Thymus (tissue), 14 donors: ENCODE measurements at places on chromosomes 2 and 18.
A peak's percentile ranks its signal among the peaks of the same experiment; 100 is the strongest.

DNA sequence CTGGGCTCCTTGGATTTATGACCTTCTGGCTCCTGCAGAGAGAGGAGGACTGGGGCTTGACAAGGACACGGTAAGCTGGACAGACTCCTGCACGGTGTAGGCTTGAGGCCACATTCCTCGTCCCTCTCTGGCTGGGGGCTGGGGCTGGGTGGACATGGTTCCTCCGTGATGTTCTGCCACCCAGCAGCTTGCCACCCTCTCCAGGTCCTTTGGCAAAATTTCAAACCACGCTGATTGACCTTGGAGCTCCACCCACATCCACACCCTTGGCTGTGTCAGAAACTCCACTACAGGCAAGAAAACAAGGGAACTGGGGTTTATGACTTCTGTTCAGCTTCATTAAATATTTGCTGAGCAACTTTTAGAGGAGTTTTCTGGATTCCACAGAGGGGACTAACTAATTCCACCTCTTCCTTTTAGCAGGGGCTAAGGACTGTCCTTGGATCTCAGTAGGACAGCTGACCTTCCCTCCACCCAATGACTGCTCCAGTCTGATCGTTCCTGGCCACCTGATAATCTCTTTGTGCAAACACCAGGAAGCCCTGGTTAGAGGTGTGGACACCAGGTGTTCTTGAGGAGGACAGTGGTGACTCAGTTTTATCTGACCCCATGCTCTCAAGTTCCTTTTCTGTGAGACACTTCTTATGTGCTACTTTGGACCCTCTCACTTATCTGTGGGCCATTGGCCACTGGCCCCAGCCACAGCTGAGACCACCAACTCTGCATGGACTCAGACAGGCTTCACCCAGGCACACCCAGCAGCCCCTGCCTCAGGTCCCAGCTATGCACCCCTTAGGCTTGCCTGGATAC, 29.3 kb downstream of the GPR55 start:
- DNase-seq: no peak

GRCh38 chr2:8481463-8482009, 200.3 kb upstream of the ID2 start:
- no peak for DNase-seq

GRCh38 chr18:57789090-57789489, 14.0 kb downstream of the ATP8B1 start:
- DNase-seq: no peak

- DNase-seq: no peak
Observed at GRCh38 chr2:67834482-67834881, 228.3 kb downstream of the C1D start.

GRCh38 chr2:99278793-99279291, 22.2 kb downstream of the LYG1 start:
- no peak for DNase-seq

- no peak for DNase-seq
Observed at GRCh38 chr18:32355896-32356295, 114.8 kb downstream of the GAREM1 start.

DNA sequence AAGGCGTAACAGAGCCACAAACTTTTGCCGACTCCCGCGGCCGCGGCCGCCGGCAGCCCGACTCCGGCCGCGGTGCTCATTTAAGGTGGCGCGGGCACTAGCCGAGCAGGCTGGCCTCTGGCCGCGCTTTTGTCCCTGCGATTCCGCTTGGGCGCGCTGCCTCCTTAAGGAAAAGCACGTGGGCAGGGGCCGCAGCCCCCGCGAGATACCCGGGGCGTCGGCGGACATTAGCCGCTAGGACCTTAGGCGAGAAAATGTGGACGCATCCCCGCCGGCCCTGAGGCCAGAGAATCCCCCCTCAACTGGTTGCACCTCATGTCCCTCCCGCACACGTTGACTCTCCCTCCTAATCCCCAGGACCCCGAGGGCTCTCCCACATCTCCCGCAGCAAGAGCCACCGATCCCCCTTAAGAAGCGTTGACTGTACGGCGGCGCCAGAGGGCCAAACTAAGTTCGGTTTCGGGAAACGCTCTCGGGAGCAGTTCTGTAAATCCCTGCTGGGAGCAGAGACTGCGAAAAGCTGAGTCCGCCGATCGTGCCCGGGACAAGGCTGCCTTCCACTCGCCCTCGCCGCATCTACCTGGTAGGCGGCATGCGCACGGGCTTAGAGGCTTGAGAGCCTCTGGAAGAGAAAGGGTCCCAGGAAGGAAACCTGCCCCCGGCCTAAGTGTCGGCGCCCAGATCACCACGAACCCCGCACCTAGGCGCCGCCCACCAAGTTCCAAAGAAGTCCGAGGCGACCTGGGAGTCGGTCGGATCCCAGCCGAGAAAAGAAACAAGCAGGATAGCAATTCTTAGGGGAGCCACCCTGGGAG, 1.8 kb upstream of the SATB2 start:
- DNase-seq: peak; percentile 62

DNA sequence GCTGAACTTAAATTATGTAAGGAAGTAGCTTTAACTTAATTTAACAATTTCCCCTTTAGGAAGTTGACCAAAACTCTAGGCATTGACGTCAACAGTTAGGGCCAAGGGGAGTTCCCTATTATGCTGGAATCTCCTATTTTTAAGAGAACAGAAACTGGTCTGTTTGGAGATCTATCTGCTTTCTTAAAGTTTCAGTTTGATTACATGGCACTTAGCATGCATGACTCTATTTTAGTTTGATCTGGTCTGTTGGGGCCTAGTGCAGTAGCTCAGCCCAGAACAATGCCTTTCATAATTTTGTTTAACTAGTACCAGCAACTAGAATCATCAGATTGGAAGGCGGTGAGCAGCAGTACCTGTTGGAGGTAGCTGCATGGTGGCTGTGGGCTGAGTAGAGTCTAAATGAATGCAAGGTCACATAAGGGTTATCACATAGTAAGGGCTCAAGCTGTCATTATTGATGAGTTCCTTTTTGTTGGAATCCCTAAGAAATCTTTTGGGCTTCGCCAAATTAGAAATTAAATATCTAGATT, 60.5 kb upstream of the ZNG1B start:
- DNase-seq: no peak

DNA sequence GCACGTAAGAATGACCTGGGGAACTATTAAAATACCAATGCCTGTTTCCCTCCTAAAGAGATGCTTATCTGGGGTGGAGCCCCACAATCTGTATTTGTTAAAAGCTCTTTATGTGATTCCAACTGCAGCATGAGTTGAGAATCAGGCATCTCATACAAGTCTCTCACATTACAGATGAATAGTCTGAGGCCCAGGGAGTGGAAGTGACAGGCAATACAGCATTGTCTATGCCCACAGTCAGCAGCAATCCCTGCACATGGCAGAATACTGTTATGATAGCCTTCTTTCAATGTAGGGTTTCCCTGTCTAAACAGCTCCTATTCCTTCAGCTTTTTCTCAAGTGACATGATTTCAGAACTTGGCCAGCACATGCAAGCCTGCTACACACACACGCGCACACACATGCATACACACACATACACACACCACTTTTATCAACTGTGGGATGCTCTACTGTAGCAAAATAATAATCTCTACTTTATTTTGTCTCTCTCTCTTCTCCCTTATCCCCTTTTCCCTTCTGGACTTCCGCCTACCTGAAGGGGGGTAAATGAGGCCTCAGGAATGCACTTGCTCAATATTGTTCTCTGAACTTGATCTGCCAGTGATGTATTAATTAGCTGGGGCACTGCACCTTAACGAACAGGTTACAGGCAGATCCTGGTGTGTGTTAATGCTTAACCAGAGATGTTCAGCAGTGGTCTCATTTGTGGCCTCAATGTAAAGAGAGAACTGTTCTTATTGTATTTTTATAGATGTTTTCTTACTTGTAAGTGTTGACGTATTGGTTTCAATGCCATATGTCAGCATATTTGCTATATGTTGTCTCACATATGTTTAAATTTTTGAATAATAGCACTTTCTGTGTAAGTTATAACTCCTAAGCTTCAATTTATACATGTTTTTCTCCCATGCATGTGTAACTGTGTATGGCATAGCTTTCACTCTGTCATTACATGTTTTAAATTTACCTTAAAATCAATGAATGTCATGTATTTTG, 116.0 kb downstream of the SETBP1 start:
- no peak for DNase-seq
